Activated CD4-positive, alpha-beta T cell treated with anti-CD3 and anti-CD28 coated beads for 1 hour (primary cell): ENCODE measurements at places on chromosomes 1 and 21.

GRCh38 chr21:14677013-14677412 is 130.9 kb upstream of the SAMSN1 start:
- DNase-seq = no peak

GRCh38 chr1:101509370-101509769 is 272.6 kb downstream of the S1PR1 start:
- no peak for DNase-seq

DNA sequence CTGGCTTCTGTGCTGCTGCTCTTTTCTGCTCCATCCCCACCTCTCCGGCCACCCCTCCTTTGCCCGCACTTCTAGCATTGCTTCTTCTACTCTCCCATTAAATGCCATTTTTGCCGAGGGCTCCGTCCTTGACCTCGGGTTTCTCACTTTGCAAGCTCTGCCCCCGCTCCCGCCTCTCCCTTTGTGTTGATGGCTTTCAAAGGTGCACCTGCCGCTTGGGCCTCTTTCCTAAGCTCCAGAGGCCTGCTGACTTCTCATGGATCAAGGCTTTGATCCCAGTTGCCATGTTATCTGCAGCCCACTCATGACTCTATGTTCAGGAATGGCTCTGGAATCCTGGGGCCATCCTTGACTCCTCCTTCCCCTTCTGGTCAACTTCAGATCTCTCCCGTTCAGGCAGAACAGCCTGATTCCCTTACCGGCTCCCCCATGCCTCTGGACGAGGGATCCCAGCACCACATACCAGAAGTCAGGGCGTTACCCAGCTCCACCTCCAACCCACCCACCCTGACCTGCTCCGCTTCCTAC is 54.3 kb downstream of the TLR5 start:
- no peak for DNase-seq

- DNase-seq = no peak
Observed at GRCh38 chr1:160853754-160854153, 8.9 kb downstream of the CD244 start.

DNA sequence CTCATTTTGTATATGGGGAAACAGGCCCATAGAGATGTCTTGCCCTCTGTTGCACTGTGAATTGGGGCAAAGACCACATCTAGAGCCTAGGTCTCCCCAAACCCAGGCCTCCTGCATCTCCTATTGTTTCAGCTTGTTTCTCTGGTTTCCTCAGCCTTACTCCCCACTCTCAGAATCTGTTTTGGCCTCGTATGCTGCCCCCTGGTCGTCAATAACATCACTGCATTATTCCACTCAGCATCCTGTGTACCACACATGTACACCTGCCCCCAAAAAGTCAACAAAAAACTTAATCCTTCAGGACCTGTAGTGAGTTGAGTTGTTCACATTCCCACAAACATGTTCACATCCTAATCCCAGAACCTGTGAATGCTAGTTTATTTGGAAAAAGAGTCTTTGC is 184.8 kb downstream of the BRINP2 start:
- DNase-seq = no peak

DNA sequence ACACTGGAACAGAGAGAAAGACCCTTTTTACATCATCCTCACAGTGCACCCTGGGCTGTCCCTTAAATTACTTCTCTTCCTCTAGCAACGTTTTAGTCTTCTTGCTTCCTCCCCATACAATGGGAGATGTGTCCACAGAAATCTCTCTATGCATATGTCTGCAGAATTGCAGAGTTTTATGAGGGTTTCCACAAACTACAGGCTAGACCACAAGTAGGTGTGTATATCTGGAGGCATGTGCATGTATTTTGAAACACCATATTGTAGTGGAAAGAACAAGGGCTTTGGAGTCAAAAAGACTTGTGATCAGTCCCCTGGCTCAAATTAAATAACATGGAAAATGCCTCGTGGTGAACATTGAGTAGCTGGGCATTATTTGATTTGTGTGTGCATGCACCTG is 121.3 kb upstream of the IPO9 start:
- no peak for DNase-seq

GRCh38 chr1:213931836-213932235 is 55.9 kb upstream of the PROX1 start:
- DNase-seq = no peak

- DNase-seq = no peak
Observed at GRCh38 chr1:89382479-89382878, 18.6 kb downstream of the GBP6 start.

GRCh38 chr1:53182716-53183094 is 13.9 kb upstream of the CPT2 start:
- DNase-seq = no peak
